Thoracic aorta (tissue), 2 donors: ENCODE measurements at places on chromosomes 7 and 10. TPM values are rescaled to one million over a fixed set of nuclear protein-coding genes. Genes with fewer than 3 reads are reported as not detected.

DPP6 gene
- total RNA-seq = not detected

MYPN gene
- total RNA-seq = not detected

MMRN2 gene
- 55.0 TPM for total RNA-seq

VSTM4 gene
- 24.4 TPM for total RNA-seq

DNA sequence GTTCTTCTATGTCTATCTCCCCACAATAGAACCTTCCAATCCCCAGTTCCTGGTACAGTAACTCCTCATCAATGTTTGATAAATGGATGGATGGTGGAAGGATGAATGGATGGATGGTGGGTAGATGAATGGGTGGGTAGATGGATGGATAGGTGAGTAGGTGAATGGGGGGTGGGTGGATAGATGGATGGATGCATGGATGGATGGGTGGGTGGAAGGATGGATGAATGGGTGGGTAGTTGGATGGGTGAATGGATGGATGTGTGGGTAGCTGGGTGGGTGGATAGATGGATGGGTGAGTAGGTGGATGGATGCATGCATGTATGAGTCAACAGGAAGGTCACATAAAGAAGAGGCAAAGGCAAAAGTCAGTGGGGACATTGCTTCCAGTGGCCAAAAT lies 116.8 kb downstream of the GRID1 start:
- peaks cover 12% of the 10 kb centered on the region for H3K4me1 ChIP-seq
- no peak overlapping the region for H3K4me3 ChIP-seq
- no peak overlapping the region for H3K27ac ChIP-seq
- H3K27me3 ChIP-seq = no peaks in the 10 kb centered on the region
- no peak for DNase-seq

DNA sequence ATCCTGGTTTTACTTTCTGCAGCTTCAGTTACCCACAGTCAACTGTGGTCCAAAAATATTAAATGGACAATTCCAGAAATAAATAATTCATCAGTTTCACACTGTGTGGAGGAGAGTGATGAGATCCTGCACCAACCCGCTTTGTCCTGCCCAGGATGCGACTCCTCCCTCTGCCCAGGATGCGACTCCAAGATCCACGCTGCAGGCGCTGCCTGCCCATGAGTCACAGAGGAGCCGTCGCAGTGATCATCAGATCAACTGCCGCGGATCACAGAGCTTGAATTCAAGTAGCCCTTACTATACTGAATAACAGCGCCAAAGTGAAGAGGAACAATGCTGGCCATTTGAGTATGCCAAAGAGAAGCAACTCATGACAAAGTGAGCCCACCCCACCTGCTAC lies 61.5 kb downstream of the GRB10 start:
- H3K4me1 ChIP-seq = peaks cover 56% of the 10 kb centered on the region
- H3K36me3 ChIP-seq = no peaks in the 10 kb centered on the region
- no peak for DNase-seq
- H3K27me3 ChIP-seq = no peaks in the 10 kb centered on the region
- H3K4me3 ChIP-seq = no peak overlapping the region

DNA sequence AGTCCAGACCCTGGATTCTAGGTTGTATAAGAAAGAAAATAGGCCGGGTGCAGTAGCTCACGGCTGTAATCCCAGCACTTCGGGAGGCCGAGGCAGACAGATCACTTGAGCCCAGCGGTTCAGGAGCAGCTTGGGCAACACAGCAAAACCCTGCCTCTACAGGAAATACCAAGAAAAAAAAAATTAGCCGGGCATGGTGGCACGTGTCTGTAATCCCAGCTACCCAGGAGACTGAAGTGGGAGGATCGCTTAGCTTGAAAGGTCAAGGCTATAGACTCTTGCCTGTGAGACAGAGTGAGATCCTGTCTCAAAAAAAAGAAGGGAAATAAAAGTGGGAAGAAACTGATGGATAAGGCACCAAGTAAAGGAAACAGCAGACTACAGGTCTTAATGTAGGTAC lies 287.9 kb upstream of the KLF14 start:
- H3K27me3 ChIP-seq = no peaks in the 10 kb centered on the region
- peaks cover 5% of the 10 kb centered on the region for H3K36me3 ChIP-seq
- no peak overlapping the region for H3K4me3 ChIP-seq
- no peak for DNase-seq

- H3K36me3 ChIP-seq = no peaks in the 10 kb centered on the region
- H3K4me1 ChIP-seq = no peaks in the 10 kb centered on the region
These were observed 221.0 kb downstream of the GLRX3 start for GRCh38 chr10:130357226-130357625.

DNA sequence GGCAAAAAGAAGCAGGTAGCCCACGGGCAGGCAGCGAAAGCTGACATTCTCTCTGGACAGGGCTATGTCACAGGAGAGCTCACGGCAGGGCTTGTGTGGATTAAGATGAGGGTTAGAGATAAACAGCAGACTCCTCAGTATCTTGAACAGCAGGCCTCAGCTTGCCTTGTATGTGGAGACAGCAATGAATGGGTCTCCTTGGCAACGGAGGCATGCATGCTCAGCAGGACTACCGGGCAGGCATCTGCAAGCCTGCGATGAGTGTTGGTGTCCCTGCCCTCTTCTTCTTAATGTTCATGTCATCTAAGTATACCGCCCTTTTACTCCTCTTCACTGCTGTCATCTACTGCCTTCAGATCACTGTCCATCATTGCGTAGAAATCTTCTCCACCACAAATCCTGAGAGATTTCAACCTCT lies 81.9 kb upstream of the C1GALT1 start:
- no peak for DNase-seq
- no peaks in the 10 kb centered on the region for H3K36me3 ChIP-seq
- H3K27ac ChIP-seq = no peak overlapping the region
- no peak overlapping the region for H3K4me3 ChIP-seq

GRCh38 chr10:86085136-86085535 lies 281.5 kb downstream of the GRID1 start:
- no peaks in the 10 kb centered on the region for H3K27me3 ChIP-seq
- DNase-seq = no peak
- no peak overlapping the region for H3K27ac ChIP-seq
- no peaks in the 10 kb centered on the region for H3K36me3 ChIP-seq
- no peaks in the 10 kb centered on the region for H3K4me1 ChIP-seq

GRCh38 chr10:33600381-33600780 lies 265.9 kb upstream of the NRP1 start:
- no peak overlapping the region for H3K27ac ChIP-seq
- DNase-seq = no peak
- no peaks in the 10 kb centered on the region for H3K4me1 ChIP-seq
- no peak overlapping the region for H3K4me3 ChIP-seq
- H3K36me3 ChIP-seq = no peaks in the 10 kb centered on the region

- no peak for DNase-seq
- H3K4me3 ChIP-seq = peak overlapping the region; percentile 96
- H3K27ac ChIP-seq = peak overlapping the region; percentile 77
These were observed 635 bp downstream of the ZNF12 start for GRCh38 chr7:6705959-6706665.

GRCh38 chr7:75981203-75981452 lies 13.3 kb downstream of the TMEM120A start:
- H3K4me1 ChIP-seq = no peaks in the 10 kb centered on the region
- DNase-seq = no peak
- no peaks in the 10 kb centered on the region for H3K27me3 ChIP-seq
- H3K4me3 ChIP-seq = no peak overlapping the region
- no peak overlapping the region for H3K27ac ChIP-seq

DNA sequence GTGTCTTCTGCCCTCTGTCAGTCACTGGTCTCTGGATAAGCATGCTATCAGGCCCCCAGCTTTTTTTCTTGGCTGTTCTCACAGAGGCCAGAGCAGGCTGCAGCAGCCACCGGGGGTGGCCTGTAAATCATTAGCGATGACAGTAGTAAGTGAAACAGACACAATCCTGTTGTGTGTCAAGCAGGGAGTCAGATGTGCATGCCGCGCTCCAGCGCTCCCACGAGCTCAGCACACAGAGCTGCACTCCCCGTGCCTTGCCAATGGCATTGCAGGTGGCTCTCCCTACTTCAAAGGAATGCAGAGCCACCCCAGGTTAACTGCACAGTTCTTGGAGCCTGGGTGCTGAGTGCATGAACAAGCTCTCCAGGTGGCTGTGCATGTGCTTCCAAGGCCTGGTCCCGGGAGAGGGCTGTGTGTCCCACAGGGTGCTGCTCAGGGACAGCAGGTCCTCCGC lies 226.1 kb downstream of the GLRX3 start:
- no peaks in the 10 kb centered on the region for H3K36me3 ChIP-seq
- H3K27ac ChIP-seq = no peak overlapping the region
- H3K27me3 ChIP-seq = no peaks in the 10 kb centered on the region
- DNase-seq = no peak

DNA sequence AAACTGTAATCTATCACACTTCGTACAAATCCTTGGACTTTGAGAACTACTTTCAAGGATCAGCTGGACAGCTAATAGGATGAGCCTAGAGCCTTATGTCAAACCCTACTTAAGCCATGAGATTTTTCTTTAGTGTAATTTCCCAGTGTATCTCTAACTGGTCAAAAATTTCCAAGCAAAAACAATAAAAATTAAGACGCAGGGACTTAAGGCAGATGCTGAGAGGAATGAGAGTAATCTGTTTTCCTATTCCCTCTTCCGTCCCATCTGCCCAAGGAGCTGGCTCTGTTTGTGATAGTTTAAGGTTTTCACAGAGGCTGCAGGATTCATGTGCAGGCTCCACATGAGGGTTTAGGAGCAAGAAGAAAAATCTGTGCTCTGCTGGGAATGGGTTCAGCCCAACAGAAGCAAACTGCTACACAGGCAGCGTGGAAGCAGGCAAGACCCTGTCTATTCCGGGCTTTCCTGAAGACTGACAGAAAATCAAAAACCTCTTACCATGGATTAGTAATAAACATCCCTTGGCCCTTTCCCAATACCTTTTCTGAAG lies 62.2 kb downstream of the ARMH3 start:
- H3K4me3 ChIP-seq = no peak overlapping the region
- no peaks in the 10 kb centered on the region for H3K27me3 ChIP-seq
- peaks cover 30% of the 10 kb centered on the region for H3K36me3 ChIP-seq
- no peak overlapping the region for H3K27ac ChIP-seq
- H3K4me1 ChIP-seq = no peaks in the 10 kb centered on the region
- no peak for DNase-seq

DNA sequence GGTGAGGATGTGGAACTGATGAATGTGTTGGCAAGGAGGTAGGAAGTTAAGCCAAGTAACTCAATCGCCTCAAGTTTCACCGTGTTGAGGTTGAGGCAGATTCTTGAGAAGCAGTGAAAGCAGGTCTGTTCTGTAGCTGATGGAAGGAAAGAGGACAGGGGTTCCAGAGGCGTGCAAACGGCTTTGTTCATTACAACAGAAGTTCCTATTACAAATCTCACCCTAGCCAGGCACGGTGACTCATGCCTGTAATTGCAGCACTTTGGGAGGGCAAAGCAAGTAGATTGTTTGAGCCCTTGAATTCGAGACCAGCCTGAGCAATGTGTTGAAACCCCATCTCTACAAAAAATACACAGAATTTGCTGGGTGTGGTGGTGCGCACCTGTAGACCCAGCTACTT lies 36.9 kb upstream of the PTF1A start:
- no peaks in the 10 kb centered on the region for H3K36me3 ChIP-seq
- no peak overlapping the region for H3K4me3 ChIP-seq
- DNase-seq = no peak

DNA sequence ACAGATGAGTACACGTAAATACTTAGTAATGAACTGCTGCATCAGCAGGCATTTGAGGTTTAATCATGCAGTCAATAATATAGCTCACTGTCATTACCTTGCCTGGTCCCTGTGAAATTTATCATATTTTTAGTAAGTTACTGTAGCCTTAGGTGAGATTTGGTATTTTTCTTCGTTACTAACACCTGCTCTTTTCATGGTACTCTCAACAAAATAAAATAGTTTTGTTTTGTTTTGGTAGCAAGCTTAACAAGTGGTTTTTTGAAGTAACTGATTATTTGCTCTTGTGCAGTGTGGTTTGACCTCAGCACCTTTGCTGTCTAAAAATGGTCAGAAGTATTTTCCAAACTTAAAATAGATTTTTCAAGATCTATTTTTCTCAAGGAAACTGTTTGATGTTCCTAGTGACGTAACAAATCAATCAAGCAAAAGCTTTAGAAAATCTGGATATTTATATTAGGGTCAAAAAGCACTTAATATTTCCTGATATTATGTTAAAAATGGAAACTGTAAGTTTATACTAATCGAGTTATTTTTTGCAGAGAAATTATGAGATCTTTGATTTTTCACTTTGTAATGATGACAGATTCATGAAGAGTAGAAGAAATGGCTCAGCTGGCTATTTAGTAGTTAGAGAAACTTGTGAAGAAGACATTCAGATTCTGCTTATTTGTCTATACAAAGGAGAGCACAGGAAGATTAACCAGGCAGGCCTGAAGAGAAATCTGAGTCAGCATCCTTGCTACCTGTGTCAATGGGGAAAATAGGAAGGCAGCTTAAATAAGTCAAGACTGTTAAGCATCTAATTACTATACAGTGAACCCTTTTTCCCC lies 21.0 kb upstream of the RPA3 start:
- DNase-seq = no peak
- no peak overlapping the region for H3K4me3 ChIP-seq
- H3K36me3 ChIP-seq = no peaks in the 10 kb centered on the region
- no peaks in the 10 kb centered on the region for H3K27me3 ChIP-seq
- no peak overlapping the region for H3K27ac ChIP-seq

DNA sequence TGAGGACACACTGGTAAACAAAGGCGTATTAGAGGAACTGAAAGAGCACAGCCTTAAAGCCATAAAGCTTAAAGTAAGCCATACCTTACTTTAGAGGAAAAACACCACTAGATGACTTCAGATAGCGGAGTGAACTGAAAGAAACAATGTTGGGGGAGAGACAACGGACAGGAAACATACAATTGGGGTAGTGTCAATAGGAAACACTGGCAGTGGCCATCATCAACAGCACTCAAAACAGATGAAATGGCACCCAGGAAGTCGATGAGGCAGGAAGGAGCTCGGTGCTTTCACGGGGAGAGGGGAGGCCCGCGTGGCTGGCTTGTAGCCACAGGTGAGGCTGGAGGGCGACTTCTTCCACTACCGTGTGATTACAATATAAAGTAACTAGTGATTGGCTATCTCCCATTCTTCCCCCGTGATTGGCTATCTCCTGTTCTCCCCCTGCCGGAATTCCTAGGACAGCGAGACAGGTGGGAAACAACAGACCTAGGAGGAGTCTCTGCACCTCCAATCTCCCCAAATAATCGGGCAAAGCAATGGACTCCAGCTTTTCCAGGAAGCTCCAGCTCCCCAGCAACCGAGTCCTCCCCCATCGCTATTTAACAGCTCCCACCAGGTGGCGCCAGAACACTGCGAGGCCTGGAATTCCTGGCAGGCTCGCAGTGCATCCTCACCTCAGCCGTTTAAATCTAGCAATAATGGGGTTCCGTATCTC lies 2.4 kb upstream of the TAS2R38 start:
- peak overlapping the region; percentile 67 for H3K4me3 ChIP-seq
- no peak for DNase-seq
- H3K4me1 ChIP-seq = no peaks in the 10 kb centered on the region
- H3K27me3 ChIP-seq = no peaks in the 10 kb centered on the region
- H3K36me3 ChIP-seq = no peaks in the 10 kb centered on the region

GRCh38 chr10:20007426-20007825 lies 191.2 kb downstream of the PLXDC2 start:
- no peak overlapping the region for H3K27ac ChIP-seq
- no peak overlapping the region for H3K4me3 ChIP-seq
- H3K36me3 ChIP-seq = peaks cover 1% of the 10 kb centered on the region

GRCh38 chr7:42167206-42167605 lies 69.8 kb downstream of the GLI3 start:
- H3K4me1 ChIP-seq = peaks cover 3% of the 10 kb centered on the region
- no peak for DNase-seq
- H3K4me3 ChIP-seq = no peak overlapping the region
- no peaks in the 10 kb centered on the region for H3K27me3 ChIP-seq
- H3K27ac ChIP-seq = no peak overlapping the region
